ENCODE measurements at places on chromosomes 4 and X.

DNA sequence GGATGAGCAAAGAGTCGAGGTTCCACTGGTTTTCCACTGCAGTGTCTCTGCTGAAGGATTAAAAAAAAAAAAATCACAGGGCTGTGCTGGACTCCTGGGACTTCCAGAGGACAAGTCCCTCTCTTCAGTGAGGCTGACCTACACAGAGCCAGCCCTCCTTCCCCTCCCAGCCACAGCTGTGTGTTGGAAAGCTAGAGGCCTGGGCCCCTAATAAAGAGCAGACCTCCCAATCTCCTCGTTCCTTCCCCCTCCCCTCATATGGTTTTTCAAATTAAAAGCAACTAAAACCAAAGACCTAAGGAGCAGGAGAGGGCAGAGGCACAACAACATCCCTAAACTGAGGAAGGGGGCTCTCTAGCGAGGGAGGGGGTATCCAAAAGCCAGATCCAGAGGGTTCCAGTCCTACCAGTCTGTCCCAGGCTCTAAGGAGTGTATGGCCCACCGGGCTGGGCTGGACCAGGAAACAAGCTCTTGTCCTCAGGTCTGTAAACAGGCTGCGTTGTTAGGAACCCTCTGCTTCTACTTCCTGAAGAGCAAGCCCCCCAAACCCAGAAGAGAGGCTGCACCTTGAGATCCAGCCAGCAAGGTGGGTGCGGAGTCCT is 4.0 kb upstream of the PDGFRA start:
- DNase-seq = no peak

GRCh38 chr4:168096407-168096784 is 4.1 kb downstream of the ANXA10 start:
- DNase-seq = no peak

DNA sequence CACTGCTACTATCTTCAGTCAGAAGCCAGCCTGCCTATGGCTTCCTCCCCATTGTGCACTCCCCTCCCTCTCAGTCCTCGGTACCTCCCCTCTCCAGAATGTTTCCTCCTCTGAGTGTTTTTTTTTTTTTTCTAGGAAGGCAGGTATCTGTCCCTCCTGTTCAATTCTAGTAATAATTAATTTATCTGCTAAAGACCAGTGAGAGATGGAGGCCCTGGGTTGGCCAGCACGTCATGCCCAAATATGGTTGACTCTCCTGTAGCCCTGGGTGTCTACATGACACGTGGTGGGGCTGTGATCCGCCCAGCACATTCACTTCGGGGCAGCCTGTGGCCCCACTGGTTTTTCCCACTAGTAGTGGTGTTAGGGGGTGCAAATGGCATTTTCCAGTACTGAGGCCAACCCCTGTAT is 1.8 kb downstream of the FLNA start:
- no peak for DNase-seq

GRCh38 chr4:153401501-153401900 is 57.0 kb downstream of the MND1 start:
- no peak for DNase-seq

GRCh38 chrX:41759817-41760216 is 35.8 kb downstream of the GPR82 start:
- DNase-seq = no peak

DNA sequence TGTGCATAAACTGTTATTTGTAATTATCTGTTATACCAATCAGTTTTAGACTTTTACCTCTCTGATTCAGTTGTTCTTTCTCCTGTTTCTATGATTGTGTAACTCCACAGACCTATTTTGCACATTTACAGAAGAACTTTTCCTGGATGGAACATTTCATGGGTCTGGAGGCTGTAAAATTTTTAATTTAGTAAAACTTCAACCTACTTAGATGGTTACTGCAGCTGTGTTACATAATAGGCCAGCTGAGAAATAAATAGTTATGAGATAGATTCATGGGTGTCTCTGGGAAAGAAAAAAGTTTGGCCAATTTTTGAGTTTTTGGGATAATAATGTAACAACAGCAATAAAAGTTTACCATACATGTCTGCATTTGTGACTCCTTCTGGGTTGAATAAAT is 253.5 kb downstream of the ARHGAP24 start:
- no peak for DNase-seq

DNA sequence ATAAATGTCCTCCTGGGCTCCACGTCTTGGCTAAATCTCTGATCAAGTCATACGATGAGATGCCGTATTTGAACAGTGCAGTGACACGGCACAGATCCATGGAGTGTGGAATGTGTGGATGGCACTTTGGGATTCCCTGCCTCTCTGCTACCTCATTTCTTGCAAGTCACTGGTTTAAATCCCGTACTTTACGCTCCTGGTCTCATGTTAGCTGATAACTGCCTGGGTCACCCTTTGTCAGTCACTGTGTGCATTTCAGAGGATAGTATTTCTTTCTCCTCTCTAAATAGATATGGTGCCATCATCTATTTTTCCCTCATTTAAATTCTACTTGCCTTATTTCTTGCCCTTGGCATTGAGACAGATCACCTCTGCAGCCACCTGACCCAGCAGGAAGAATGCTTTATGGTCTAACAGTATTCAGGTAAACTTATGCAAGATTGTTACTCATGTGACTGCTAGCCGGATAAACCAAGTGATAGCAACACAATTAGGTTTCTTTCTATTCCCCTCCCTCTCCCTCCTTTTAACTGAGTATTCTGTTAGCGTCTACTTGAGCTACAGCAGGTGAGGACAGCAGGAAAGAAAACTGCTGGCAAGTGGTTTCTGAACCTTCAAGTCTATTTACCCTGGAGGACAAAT is 2.8 kb downstream of the EGF start:
- no peak for DNase-seq

DNA sequence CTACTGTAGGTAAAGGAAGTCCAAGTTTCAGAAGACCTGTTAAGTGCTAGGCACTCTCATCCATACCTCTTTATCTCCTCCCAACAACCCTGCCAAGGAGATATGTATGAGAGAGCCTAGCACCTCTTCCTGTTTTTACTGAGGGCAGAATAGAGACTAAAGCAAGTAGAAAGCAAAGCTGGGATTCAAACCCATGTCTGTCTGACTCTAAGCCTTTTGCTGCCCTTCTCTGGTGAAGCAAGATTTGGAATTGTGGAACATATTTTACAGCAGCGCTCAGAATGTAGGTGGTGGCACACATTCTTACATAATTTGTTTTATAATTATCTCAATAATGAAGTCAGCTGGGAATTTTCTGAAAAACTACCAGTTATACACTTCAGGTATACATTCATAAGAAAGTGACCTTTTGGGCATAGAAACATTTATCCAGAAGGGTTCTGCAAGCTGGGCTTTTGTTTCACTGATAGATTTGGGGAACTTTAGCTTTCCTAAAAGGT is 41.7 kb downstream of the SEPTIN11 start:
- DNase-seq = no peak

GRCh38 chr4:5203993-5204310 is 152.7 kb downstream of the STK32B start:
- no peak for DNase-seq
